ENCODE measurements at places on chromosomes 16 and 17.
A peak's percentile ranks its signal among the peaks of the same experiment; 100 is the strongest.

GRCh38 chr17:27315322-27315721 is 21.4 kb downstream of the WSB1 start:
- no peak for DNase-seq

DNA sequence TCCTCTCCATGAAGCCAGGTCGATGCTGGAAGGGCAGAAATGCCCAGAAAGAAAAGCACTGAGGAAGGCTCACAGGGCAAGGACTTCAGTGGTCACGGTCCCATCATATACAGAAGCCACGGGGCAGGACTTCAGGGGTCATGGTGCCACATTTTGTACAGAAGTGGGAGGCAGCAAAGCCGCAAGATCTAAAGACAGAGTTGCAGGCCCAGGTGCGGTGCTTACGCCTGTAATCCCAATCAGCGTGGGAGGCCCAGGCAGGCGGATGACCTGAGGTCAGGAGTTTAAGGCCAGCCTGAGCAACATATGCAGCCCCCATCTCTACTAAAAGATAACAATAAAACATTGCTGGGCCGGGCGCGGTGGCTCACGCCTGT is 96.0 kb downstream of the NXN start:
- DNase-seq, result no peak

DNA sequence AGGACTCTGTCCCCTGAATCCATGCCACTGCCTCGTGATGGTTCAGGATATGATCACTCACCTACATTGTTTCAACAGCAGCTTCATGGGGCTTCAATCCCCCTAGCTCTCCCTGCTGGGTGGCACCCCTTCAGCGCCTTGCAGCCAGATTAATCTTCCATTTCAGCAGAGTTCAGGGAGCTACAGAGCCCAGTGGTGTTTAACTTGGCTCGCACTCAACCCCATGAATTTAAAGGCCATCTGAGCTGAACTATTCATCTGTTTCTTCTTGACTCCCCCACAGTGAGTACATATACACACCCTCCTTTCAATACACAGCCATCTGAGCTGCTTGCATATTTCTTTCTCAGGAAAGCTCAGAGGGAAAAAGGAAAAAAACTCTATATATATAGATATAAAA is 202.8 kb upstream of the C16orf82 start:
- no peak for DNase-seq

DNA sequence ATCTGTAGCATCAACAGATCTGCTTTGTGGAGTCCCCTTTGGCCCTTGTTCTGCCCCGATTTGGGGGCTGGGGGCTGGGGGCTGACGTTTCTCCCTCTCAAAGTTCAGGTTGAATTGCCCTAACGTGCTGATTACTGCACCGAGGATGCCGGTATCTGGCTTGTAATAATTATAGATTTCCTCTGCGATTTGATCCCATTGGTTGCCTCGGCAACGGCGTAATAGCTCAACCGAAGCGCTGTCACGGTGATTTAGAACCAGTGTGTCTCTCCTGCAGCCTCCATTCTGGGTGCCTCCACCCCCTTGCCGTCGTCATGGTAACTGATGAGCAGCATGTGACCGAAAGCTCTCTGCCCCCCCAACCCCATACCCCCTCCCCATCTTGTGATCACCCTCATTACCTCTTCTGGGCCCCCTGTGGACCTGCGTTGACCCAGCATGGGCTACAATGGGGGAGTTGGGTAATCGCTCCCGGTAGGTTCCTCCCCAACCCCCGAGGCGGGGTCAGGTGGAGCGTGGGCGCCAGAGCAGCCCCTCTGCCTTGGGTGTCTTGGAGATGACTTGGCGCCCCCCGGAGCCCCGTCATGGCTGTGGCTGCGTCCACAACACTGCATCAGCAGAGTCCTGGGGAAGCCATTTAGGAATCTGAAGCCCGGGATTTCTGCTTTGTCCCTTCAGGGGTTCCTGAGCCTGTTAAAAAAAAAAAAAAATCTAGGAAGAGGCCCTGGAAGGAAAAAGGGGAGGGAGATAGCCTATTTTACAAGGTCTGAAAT is 38.4 kb downstream of the ABAT start:
- DNase-seq, result no peak

GRCh38 chr17:40366861-40367518 is 2.5 kb upstream of the GJD3 start:
- peak; percentile 43 for DNase-seq

- DNase-seq, result peak; percentile 85
Observed at GRCh38 chr16:89574681-89575246, 794 bp upstream of the CPNE7 start.

GRCh38 chr17:647324-648197 is 67.1 kb downstream of the VPS53 start:
- DNase-seq, result no peak

- no peak for DNase-seq
Observed at GRCh38 chr16:85965125-85965524, 66.2 kb downstream of the IRF8 start.

All from activated effector memory CD4-positive, alpha-beta T cell treated with anti-CD3 and anti-CD28 coated beads, Interleukin-2, amount 50 U/mL, for 16 hours (primary cell).